Psoas muscle (tissue), 8 donors: ENCODE measurements at places on chromosomes 16 and 17. TPM values are rescaled to one million over a fixed set of nuclear protein-coding genes. Genes with fewer than 3 reads are reported as not detected.
A peak's percentile ranks its signal among the peaks of the same experiment; 100 is the strongest.

CCL5 gene
- polyA plus RNA-seq, result 0.42 TPM

RHBDL1 gene
- 0.08 TPM for polyA plus RNA-seq

HOXB1 gene
- polyA plus RNA-seq, result not detected

GP1BA gene
- 0.05 TPM for polyA plus RNA-seq

SEPTIN12 gene
- polyA plus RNA-seq, result not detected

KRTAP1-5 gene
- not detected for polyA plus RNA-seq

NPIPB13 gene
- 2.2 TPM for polyA plus RNA-seq

DNA sequence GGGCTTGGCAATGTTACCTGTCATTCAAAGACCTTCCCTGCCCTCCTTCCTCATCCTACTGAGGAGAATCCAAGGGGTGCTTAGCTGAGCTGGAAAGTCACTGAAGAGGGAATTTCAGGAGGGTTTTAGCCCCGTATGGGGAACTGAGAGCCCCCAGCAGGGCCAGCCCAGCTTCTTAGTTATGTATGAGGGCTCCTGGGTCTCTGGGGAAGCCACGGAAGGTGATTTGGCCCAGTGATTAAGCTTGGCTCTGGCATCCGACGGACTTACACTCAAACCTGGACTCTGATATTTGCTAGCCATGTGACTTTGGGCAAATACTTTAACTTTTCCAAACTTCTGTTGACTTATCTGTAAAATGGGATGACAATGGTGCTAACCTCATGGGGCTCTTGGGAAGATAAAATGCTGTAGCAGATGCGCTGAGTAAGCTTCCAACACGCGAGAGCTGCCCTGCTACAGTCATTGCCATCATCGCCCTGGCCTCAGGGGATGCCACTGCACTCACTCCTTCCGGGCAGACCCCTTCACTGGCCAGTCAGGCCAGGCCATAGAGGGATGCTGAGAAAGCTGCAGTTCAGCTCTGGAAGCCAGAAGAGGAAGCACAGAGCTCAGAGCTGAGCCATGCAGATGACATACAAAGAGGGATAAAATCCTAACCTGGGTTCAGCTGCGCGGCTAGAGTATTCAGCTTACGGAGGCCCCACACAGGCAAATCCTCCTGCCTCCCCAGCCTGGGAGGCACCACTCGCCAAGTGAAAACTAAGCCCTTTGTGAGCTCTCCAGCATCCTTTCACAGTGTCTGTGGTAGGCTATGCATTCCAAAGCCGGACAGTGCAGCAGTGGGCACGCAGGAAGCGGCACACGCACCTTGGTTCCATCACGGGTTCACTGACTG lies 44.9 kb upstream of the PIK3R6 start:
- DNase-seq, result no peak

GRCh38 chr17:74280093-74280513 lies 6.1 kb downstream of the DNAI2 start:
- DNase-seq, result no peak

DNA sequence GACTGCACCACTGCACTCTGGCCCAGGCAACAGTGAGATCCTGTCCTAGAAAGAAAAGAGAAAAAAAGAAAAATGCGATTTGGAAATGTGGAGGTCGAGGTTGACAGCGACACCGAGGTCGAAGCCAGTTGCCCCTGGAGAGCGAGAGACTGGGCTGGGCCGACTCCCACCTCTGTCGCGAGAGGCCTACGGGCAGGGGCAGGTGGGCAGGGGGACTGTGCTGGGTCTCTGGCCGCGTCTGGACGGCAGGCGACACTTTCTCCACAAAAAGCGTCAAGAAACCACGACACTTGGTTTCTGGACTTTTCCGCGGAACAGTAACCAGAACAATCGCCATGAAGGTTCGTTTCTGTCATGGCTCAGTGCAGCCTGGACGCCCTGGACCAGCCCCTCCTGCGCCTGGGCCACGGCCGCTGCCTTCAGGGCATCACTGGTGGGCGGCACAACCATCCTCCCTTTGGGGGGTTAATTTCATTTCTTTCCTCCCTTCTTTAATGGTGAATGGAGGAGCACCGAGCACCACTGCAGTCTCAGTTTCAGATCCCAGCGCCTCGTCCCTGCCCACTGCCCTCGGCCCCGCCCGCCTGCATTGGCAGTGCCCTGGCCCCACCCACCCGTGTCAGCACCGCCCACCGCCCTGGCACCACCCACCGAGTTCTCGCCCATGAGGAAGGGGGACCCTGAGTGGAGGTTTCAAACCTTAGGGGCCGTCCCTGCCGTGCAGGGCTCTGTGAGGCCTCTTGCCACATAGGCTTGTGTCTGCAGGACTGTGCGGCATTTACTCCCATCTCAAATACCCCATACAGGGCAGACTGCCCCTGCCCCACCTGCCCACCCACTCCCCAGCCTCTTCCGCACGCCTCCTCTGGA lies 18.5 kb upstream of the CDH15 start:
- peak; percentile 49 for DNase-seq

DNA sequence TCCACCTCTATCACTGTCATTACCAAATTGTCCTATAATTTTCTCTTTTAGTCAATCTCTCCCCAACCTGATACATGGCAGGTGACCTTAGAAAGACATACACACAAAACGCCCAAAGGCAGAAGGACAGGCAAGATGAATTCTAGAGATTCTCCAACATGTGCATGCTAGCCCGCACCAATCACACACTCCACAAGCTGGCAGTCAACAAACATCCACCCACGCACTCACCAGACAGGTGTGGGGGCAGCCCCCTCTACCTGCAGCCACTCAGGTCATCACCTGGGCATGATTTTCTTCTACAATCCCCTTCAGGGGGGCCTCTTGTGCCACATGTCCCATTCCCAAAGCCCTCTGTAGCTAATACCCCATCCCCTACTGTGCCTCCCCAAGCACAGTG lies 9.5 kb downstream of the MPP2 start:
- no peak for DNase-seq

GRCh38 chr17:78364436-78365281 lies 4.8 kb upstream of the SOCS3 start:
- no peak for DNase-seq

- DNase-seq, result no peak
These were observed 533.2 kb upstream of the CDH5 start for GRCh38 chr16:65833171-65833871.

- DNase-seq, result no peak
These were observed 8.9 kb downstream of the PROCA1 start for GRCh38 chr17:28702752-28703150.

- no peak for DNase-seq
These were observed 115.1 kb upstream of the ANKFN1 start for GRCh38 chr17:56038131-56038530.

GRCh38 chr16:23651943-23652468 lies 10.7 kb downstream of the DCTN5 start:
- no peak for DNase-seq

GRCh38 chr17:1110862-1111598 lies 68.8 kb downstream of the ABR start:
- DNase-seq, result peak; percentile 76
